B cell (primary cell): ENCODE measurements at places on chromosomes 13 and 19.

GRCh38 chr13:27403203-27403678 is 21.2 kb upstream of the GTF3A start:
- no peak for DNase-seq

DNA sequence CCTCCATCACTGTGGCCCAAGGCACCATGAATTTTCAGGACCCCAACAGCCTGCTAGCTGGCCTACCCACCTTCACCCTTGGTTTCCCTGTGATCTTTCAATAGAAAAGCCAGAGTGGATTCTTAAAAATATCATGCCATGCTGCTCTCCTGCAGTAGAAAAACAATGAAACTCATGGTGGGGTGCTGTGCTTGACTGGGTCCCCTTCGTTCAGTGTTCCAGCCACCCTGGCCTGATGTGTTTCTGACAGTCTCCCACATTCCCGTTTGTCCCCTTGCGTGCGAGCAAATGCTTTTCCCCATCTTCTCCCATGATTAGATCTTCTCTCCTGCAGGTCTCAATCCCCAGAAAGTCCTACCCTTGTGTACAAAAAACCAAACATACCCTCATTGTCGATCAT is 43.2 kb downstream of the ABCC4 start:
- no peak for DNase-seq

- DNase-seq, result peak; percentile 77
Observed at GRCh38 chr19:38850976-38851621, 1.3 kb upstream of the HNRNPL start.

- DNase-seq, result no peak
Observed at GRCh38 chr13:41833831-41834230, 127.1 kb downstream of the VWA8 start.

- DNase-seq, result no peak
Observed at GRCh38 chr13:111017755-111018459, 97.2 kb upstream of the ARHGEF7 start.

- DNase-seq, result no peak
Observed at GRCh38 chr13:30877335-30877734, 28.7 kb upstream of the MEDAG start.

DNA sequence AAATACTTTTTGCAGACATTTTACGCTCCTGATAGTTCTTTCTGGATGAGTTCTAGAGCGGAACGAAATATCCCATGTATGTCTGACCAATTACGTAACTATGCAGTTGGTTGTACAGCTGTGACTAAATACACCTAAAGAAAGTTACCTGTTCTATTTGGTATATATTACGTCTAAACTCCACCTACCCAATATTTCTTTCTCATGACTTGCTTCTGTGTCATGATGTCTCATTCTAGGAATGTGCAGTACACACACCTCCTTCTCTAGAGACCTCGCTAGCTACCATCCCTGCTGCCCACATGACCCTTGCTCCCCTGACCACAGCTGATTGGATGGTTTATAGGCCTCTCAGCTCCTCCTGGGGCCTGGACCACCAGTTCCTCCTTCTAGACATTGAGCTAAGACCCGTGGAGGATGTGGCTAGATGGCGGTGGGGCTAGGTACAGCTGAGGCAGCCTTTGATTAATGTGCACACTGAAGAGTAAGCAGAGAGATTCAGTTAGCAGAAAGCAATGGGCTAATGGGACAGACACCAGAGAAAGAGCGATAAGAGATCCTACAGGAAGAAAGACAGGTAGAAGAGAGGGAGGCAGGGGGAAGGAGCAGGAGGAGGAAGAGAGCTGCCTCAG is 422.1 kb downstream of the COG6 start:
- no peak for DNase-seq

GRCh38 chr13:98479496-98480003 is 97.4 kb downstream of the STK24 start:
- no peak for DNase-seq

DNA sequence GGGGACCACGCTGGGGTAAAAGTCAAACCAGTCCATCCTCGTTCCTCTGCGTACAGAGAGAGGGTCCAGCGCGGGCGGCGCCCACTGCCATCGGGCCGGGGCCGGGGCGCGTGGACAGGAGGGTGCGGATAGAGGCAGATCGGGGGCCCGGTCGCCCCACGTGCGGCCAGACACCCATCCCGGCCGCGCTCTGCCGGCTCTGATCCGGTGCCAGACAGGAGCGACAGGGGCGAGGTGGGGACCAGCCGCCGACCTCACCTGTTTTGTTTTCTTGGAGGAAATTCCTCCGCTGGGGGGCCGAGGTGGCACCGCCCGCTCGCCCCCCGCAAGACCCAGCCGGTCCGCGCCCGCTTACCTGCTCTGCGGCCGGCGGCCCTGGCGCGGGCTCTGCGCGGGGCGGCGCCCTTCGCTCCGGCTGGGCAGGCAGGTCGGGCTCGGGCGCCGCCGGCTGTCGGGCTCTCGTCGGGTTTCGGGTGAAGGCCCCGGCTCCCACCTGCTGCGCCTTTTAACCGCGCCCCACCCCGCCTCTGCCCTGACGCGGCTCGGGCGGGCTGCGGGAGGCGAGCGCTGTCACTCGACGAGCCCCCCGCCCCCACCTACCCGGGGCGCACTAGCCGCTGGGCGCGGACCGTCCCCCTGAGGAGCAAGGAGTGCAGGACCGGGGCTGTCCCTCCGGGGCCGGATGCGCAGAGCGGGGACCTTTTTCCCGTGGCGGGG is at the start of gene GJB6:
Gene GJB6, minus strand, starts transcription at position 481 of the 717 bp plus-strand sequence. CDS start 8,839 bp downstream, outside the sequence.
- DNase-seq, result peak; percentile 14

GRCh38 chr13:67439365-67439764 is 209.2 kb upstream of the PCDH9 start:
- no peak for DNase-seq

DNA sequence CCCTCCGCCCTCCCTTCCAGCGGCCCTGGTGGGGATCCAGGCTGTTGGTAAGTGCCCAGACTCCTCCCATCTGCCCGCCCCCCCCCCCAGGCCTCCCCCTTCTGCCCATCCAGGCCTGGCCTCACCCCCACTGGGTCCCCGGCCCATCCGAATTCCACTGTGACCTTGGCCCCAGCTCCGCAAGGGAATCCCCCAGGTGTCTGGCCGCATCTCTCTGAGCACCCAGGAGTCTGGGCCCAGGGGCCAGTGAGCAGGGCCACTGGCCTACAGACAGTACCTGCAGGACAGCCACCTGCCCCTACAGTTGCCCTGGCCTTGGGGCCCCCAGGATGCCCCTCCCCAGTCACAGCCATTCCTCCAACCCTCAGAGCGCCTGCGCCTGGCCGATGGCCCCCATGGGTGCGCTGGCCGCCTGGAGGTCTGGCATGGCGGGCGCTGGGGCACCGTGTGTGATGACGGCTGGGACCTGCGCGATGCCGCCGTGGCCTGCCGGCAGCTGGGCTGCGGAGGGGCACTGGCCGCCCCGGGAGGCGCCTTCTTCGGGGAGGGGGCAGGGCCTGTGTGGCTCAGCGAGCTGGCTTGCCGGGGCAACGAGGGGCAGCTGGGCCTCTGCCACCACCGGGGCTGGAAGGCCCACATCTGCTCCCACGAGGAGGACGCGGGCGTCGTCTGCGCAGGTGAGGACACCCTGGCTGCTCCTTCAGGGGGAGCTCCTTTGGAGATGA is 912 bp downstream of the SSC5D start:
- no peak for DNase-seq

DNA sequence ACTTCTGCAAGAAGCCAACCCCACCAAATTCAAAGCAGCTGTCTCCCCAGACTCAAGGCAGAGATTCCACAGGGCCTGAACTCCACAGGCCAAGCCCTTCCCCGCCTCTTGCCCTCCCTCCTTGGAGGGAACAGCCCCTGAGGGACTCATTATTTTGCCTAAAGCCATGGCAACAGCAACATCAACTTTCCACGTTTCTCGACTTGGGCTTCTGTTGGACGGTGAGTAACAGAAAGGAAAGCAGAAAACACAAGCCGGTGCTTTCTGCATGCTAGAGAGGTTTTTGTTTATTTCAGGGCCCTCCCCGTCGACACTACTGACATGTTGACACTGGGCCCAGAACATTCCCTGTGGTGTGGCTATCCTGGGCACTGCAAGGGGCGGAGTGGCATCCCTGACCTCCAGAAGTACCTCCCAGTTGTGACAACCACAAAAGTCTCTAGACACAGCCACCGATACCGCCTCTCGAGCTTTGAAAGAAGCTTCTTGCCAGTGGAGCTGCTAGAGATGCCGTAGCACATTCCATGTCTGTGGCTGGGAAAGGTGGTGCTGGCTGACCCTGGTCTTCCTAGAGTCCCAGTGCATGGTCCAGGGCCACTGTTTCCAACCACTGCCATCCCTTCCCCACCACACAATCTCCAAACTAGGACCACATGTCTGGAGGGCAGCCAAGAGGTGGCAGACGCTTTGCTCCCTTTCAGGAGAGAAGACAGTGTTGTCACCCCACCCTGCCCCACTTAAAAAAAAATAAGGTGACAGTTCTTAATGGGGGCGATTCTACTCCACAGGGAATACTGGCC is 12.8 kb downstream of the CAPS start:
- DNase-seq, result no peak

GRCh38 chr19:47826800-47827199 is 5.1 kb downstream of the CRX start:
- no peak for DNase-seq

DNA sequence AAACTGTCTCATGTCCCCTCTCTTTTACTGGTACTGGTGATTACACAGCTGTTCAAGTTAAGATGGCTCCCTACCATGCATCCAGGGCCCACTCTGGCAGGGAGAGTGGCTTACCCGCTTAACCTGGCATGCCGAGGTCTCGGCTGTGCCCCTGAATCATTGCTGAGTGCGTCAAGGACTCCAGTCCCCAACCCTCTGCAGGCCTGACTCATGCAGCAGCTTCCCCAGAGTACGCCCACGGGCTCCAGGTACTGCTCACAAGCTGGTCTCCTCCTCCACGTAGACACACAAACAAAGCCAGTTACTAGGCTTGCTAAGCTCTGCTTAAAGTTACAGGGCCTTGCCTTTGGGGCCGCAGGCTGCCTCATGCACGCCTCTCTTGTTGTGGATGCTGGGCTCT is 447.4 kb downstream of the COG6 start:
- no peak for DNase-seq
